Spinal cord (tissue), 10 donors: ENCODE measurements at places on chromosomes 5 and 9.

DNA sequence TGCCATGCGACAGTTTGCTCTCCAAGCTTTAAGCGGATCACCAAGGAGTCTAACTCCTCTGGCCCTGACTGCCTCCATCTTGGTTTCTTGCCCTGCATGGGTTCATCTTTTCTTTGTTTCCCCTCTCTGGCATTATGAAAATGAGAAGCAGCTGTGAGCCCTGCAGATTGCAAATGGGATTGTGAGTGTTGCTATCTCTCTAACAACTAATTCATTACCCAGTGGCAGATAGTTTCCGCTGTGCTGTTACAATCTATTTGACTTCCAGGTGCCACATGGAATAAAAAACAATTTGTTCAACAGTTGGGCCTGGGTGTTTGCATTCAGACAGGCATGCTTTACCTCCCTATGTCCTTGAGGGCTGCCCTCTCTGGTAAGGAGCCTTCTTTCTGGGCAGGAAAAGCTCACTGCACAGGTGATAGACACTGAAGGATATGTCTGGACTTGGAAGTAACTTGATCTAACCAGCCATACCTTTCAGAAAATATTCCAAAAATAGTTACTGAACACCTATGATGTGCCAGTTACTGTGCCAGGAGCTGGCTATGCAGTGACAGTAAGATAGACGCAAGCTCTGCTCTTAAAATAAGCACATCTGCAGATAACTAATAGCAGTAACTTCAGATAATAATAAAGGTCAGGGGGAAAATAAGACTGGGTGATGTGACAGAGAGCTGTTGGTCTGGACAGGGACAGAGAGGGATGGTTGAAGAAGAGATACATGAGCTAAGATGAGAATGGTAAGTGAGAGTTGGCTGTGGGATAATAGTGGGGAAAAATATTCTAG lies 40.1 kb downstream of the GRIA1 start:
- DNase-seq: no peak

GRCh38 chr9:21806644-21807043 lies 4.2 kb downstream of the MTAP start:
- no peak for DNase-seq

- no peak for DNase-seq
Measured at GRCh38 chr9:26662476-26662875, 230.1 kb downstream of the CAAP1 start.

GRCh38 chr5:189486-189885 lies 1.8 kb upstream of the LRRC14B start:
- no peak for DNase-seq

GRCh38 chr5:93224624-93225023 lies 356.4 kb downstream of the NR2F1-AS1 start:
- DNase-seq: no peak

DNA sequence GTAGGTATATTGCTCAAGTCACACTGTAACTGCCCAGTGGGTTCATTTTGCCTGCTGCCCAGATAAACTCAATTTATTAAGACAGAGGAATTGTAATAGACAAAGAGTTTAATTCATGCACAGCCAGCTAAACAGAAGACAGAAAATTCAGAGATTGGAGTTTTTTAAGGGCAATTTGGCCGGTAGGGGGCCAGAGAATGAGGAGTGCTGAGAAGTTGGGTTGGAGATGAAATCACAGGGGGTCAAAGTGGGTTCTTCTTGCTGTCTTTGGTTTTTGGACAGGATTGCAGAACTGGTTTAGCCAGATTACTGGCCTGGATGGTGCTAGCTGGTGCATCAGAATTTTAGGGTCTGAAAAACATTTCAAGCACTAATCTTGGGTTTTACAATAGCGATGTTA lies 20.7 kb upstream of the IL33 start:
- no peak for DNase-seq

DNA sequence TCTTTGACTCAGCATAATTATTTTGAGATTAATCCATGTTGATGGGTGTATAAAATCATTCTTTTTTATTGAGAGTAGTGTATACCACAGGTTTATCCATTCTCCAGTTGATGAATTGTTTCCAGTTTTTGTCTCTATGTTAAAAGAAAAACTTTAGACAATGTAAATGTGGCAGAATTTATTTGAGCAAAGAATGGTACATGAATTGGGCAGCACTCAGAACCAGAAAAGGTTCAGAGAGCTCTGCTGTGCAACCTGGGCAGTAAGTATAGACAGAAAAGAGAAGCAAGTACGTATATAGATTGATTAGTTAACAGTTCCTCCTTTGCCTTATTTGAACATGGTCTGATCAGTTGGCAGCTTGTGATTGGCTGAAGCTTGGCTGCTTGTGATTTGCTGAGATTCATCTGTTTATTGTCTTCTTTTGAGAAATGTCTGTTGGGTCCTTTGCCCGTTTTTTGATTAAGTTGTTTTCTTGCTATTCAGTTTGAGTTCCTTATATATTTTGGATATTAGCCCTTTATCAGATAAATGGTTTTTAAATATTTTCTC lies 41.4 kb downstream of the CDC42SE2 start:
- no peak for DNase-seq
